ENCODE measurements at places on chromosomes 11 and 22.

GRCh38 chr22:44732661-44733060 lies 19.7 kb upstream of the ARHGAP8 start:
- no peak for DNase-seq

- DNase-seq, result no peak
Measured at GRCh38 chr22:45181766-45182165, 18.0 kb downstream of the NUP50 start.

- DNase-seq, result no peak
Measured at GRCh38 chr22:28952857-28953256, 69.5 kb downstream of the ZNRF3 start.

- no peak for DNase-seq
Measured at GRCh38 chr22:19844377-19845053, 10.2 kb downstream of the GNB1L start.

DNA sequence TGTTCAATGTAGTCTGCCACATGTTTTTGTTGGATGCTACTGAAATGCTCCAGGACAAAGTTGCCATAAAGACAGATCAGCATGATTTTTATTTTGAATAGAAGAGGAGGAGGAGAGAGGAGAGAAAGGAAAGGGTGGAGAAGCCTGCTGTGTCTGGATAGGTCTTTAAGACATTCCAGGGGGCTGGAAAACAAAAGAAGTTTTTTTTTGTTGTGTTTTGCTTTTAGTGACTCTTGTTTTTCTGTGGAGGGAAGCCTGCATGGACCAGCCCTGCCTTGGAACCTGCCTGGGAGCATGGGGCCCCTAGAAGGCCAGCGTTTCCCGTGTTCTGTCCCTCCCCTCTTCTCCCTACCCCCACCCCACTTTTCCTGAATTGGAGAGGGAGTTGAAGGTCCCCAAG lies 2.3 kb downstream of the TSPAN18 start:
- no peak for DNase-seq

GRCh38 chr11:14584595-14584994 lies 59.0 kb upstream of the PDE3B start:
- no peak for DNase-seq

- DNase-seq, result no peak
Measured at GRCh38 chr22:46515208-46516111, 22.0 kb downstream of the CELSR1 start.

GRCh38 chr11:60772666-60773065 lies 12.5 kb upstream of the MS4A10 start:
- DNase-seq, result no peak

DNA sequence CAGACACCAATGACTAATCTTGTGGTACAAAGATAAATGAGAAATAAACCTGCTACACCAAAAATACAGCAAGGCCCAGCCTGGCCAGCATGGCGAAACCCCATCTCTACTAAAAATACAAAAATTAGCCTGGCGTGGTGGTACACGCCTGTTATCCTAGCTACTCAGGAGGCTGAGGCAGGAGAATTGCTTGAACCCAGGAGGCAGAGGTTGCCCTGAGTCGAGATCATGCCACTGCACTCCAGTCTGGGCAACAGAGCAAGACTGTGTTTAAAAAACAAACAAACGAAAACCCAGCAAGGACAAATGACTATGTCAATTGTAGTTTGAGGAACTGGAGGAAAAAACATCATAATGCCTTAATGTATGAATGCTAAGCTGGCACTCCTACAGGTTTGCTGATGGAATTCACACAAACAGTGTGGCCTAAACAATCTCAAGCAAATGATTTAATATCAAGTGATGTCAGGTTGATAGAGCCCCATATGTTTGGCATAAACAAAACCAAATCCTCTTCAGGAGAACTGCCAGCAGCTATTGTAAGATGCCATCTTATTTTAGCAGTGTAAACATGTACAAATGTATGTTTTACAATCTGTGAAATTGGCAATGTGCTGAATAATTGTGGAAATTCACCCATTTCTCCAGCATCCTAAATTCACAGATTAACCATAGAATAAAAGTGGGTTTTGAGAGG lies 20.0 kb downstream of the MMP7 start:
- DNase-seq, result no peak

DNA sequence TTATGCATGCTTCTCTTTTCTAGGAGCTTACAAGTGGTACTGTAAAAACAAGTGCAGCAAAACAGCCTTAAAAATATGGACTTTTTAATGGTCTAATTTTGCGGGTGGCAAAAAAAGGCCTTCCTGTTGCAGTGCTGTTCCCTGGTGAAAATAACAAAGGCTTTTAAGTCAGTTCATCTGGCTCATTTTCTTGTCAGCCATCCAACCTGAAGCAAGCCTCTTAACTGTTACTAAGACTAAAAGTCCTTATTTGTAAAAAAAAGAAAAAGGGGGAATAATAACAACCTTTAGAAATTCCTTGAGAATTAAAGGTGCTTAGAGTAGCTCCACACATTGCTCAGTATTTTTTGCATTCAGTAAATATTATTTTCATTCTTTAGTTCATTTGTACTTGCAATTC lies 200.5 kb upstream of the CHORDC1 start:
- DNase-seq, result no peak

DNA sequence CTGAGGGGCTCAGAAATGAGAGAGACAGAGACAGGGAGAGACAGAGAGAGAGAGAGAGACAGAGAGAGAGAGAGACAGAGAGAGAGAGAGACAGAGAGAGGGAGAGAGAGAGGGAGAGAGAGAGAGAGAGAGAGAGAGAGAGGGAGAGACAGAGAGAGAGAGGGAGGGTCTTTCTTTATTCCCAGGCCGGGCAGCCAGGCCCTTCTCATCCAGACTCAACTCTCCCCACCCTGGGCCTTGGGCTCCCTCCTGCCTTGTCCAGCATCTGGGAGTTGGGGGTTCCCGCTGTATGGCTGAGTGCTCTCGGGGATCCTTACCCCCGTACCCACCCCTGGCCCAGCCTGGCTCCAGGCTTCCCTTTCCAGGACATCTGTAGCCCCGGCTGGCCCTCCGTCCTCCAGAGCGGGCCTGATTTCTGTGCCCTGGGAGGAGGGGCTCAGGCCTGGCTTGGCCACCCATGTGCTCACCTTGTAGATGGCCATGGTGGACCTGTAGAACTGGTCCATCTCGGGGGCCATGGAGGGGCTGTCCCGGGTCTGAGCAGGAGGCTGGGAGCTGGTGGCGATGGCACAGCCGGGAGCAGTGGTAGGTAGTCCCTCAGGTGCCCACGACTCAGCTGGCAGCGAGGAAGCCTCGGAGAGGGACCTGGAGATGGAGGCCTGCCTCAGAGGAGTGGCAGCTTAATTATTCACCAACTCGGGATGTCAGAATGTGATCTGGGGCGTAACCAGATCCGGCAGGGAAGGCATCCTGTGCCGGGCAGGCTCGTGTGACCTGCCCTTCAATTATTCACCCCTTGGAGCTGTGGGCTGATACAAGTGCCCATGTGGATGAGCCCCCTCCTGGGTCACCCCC lies at the start of gene BAIAP2L2:
TSS of gene BAIAP2L2 (minus strand) at position 677 of the 855 bp plus-strand sequence. CDS start at position 518, 159 bp downstream.
- DNase-seq, result no peak

- no peak for DNase-seq
Measured at GRCh38 chr22:33474587-33474986, 416.4 kb upstream of the SYN3 start.

DNA sequence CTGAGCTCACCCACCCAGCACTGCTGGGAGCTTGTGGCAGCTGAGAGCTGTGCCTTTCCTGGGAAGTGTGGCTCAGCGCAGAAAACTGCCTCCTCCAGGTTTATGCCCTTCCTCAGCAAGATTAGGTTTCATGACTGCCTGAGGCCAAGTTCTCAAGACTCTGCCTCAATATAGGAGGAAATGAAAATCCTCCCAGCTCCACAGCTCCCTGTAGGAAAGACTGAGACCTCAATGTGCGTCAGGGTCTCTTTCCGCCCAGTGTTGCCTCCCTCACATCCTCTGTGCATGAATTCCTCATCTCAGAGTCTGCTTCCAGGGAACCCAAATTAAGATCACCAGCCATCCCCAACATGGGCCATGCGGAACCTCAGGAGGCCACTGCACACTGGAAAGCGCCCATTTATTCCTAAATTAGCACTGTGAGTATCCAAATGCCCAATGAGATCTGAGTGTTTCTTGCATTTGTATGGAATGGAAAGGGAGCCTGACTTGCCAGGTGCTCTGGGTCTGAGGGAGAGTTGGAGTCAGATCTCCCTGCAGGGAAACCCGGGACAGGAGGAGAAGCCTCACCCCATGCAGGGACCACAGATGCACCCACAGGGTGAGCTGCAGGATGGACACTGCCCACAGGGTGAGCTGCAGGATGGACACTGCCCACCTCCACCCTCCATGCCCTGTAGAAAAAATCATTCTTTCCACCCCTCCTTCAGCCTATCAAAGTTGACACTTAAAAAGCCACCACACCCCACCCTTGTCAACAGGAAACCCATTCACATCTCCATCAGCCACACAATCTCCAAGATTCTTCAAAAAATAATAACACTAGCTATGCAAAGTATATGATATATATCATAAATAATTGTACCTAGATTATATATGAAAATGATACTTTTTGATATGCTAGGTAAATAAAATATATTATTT lies 97.4 kb upstream of the IGLL5 start:
- no peak for DNase-seq
